ENCODE measurements at places on chromosomes 3 and 15.

DNA sequence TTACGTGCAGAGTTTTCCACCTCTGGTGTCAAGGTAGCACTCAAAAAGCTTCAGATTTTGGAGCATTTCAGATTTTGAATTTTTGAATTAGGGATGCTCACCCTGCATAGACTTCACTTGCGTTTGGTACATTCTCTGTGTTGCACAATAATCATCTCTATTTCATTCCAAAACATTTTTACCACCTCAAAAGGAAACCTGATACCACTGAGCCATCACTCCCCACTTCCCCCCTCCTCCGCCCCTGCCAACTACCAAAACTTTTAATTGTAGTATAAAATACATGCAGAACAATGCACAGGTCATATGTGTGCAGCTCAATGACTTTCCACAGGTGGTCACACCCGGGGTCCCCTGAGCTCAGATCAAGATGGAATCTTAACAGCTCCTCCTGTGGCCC is 208.8 kb downstream of the SV2B start:
- no peak for DNase-seq

DNA sequence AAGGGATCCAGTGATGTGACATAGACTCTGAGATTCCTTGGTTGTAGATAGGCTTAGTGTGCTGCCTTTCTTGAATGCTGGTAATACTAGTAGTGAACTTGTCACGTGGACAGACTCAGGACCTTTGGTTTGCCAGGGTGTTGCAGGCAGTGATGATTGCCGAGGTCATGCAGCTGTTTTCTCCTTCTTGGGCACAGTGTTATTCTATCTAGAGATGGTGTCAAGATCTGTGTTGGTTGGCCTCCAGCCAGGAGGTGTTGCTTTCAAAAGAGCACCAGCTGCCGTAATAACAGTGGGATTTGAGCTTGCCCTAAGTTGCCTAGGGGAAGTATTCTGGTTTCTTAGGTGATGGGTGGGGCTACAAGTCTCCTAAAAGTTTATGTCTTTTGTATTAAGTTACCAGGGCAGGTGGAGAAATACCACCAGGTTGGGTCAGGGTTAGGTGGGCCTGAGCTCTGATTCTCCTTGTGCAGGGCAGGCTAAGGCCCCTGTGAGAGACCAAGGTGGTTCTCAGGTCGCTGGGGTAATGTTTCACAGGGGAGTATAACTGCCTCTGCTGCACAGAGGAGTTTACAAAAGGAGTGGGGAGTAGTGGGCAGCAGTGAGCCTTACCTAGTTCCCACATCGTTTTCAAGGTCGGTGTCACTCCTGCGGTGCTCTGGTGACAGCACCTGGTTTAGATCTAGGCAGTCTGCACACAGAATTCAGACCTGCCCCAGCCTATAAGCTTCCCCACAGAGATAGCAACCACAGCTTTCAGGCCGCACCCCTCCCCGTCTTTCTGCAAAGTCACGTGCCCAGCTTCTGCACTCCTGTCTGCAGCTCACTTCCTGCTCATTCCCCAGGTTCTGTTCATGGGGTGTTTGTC is 350.3 kb downstream of the DOCK3 start:
- no peak for DNase-seq

GRCh38 chr3:193599393-193599792 is 6.4 kb downstream of the OPA1 start:
- no peak for DNase-seq

DNA sequence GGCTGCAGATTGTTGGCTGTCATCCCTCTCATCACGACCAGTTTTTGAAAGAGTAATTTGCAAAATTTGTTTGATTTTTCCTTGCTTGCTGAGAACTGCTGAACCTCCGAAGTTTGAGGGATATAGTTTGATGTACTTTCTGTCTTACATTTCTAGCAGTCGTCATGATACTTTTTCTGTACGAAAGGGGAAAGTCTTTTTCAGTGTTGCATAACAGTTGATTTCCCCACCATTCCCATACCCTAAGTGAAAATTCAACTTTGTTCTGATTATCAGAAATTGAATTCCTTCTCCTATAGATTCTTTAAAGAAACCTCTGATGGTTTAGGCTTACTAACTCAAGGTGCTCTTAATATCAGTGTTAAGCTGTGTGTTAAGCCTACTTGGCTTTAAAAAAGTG is 1.6 kb downstream of the PDE8A start:
- no peak for DNase-seq

DNA sequence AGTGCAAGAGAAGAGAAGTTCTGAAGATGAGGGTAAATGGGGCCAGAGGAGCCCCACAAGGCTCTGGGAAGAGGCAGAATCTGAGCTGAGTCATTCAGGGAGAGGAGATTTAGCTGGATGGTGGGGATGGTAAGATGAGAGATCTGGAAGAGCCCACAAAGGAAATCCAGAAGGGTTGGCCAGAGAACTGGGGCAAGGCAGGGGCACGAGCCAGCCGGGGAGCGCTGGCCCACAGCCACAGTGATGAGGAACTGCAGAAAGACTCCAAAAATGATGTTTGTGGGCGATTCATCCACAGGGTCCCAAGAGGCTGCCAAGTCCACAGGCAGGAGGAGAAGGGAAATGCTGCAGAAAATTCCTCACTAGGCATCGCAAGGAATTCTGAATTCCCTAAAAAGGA is 75.9 kb upstream of the ATP2B2 start:
- no peak for DNase-seq

GRCh38 chr3:135897715-135898114 is 67.8 kb upstream of the PPP2R3A start:
- no peak for DNase-seq

DNA sequence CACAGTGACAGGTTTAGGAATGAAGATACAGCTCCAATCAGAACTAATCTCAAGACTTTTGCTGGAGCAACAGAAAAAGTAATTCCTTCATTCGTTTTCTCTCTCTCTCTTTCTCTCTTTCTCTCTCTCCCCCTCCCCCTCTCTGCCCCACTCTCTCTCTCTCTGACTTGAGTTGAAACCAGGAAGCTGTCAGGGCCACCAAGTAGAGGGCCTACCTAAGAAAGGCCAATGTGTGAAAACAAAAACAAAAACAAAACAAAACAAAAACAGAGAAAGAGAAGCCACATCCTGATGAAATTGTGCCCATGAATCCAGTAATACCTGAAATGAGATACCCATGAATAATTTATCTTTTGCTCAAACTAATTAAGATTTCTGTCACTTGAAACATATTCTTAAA is 72.9 kb downstream of the ATP8B4 start:
- no peak for DNase-seq

GRCh38 chr3:64976456-64976855 is 288.7 kb upstream of the ADAMTS9 start:
- no peak for DNase-seq

DNA sequence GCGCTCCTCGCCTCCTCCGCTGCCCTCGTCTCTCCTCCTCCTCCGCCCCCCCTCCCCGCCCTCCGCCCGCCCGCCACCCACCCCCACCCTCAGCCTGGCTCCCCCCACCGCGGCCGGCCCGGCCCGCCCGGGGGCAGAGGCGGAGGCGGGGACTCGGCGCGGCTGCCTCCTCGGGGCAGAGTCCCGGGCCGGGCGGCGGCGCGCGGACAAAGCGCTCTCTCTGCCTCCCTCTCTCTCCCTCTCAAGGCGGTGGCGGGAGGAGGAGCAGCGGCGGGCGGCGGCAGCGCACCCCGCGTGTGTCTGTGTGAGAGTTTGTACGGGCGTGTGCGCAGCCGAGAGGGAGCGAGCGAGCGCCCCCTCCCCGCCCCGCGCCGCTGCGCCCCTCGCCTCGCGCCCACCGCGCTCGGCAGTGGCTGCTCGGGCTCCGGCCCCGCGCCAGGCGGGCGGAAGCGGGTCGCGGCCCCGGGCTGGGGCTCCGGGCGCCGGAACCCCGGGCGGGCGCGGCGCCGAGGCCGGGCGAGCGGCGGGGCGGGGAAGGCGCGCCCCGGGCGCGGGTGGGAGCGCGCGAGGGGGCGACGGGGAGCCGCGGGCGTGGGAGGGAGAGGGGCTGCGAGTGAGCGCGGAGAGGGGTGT is at the start of gene IGF2BP2:
IGF2BP2 (minus strand) TSS at position 37 of the 633 bp plus-strand sequence. CDS start 82 bp downstream, outside the sequence.
- no peak for DNase-seq

All from cerebellar nuclear complex (tissue), 1 donor.